Small intestine (tissue), 16 donors: ENCODE measurements at places on chromosomes 12 and 14. TPM values are rescaled to one million over a fixed set of nuclear protein-coding genes. Genes with fewer than 3 reads are reported as not detected.
A peak's percentile ranks its signal among the peaks of the same experiment; 100 is the strongest.

Gene TEX22
- not detected for polyA plus RNA-seq

Gene ADAMTS20
- not detected for polyA plus RNA-seq

Gene DAO
- not detected for polyA plus RNA-seq

DNA sequence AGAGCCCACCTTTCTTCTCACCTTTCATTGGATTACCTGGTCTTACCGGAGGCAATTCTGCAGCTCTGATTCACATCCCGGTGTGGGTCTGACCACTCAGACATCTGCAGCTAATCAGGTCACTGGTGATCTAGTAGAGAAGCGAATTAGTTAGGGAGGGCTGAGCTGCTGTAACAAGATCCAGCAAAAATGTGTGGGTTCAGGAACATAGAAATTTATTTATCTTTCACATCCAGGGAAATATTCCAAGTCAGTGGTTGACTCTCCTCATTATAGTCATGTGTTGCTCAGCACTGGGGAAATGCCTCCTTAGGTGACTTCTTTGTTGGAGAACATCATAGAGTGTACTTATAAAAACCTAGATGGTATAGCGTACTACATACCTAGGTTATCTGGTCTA, 218.7 kb upstream of the PELI2 start:
- DNase-seq: no peak
- H3K27me3 ChIP-seq: no peaks in the 10 kb centered on the region
- no peaks in the 10 kb centered on the region for H3K36me3 ChIP-seq

DNA sequence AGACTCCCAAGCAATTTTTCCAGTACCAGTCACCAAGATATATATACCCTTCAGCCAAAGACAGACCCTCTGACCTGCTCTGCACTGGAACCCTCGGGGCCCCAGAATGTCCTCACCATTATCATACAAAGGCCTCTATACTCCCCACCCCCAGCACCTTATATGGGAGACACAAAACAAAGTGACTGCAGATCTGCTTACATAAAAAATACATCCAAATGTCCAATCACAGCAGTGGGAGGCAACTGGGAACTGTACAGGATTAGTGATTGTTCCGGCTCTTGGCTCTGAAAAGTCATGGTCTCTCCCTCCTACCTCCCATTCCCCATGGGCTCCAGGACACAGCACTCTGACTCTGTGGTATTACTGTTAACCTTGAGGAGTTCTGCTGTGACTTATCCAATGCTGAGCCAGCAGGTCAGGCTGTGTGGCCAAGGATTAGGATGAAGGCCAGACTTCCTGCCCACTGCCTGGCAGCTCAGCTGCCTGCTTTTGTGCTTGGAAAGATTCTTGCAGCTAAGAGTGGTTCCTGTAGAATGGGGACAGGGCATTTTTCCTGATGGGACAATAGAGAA, 13.7 kb downstream of the OXA1L start:
- H3K27me3 ChIP-seq: no peaks in the 10 kb centered on the region
- H3K27ac ChIP-seq: no peak overlapping the region
- H3K36me3 ChIP-seq: peaks cover 35% of the 10 kb centered on the region
- no peak for DNase-seq
- H3K4me3 ChIP-seq: no peak overlapping the region

DNA sequence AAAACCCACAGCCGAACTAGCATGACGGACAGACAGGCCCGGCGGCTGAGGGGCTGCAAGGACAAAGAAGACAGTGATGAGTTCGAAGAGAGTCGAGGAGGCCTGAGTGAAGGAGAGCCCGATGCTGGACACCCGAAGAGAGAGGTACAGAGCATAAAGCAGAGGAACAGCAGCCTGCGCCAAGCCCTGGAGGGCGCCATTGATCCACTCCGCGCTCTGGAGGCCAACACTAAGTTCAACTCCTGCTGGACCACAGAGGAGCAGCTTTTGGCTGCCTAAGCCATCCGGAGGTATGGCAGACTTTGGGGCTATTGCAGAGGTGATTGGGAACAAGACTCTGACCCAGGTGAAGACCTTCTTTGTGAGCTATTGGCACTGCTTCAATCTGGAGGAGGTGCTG, 7.8 kb upstream of the PLXNC1 start:
- no peak for DNase-seq
- H3K4me3 ChIP-seq: no peak overlapping the region
- H3K27ac ChIP-seq: no peak overlapping the region
- H3K36me3 ChIP-seq: no peaks in the 10 kb centered on the region

- H3K36me3 ChIP-seq: no peaks in the 10 kb centered on the region
- H3K4me1 ChIP-seq: peaks cover 3% of the 10 kb centered on the region
- no peak overlapping the region for H3K4me3 ChIP-seq
- DNase-seq: no peak
- H3K27ac ChIP-seq: no peak overlapping the region
- no peaks in the 10 kb centered on the region for H3K27me3 ChIP-seq
Measured at GRCh38 chr14:99215277-99215676, 56.7 kb downstream of the BCL11B start.

GRCh38 chr12:122276242-122276641, 9.9 kb upstream of the VPS33A start:
- H3K4me1 ChIP-seq: no peaks in the 10 kb centered on the region
- no peak overlapping the region for H3K27ac ChIP-seq
- peaks cover 14% of the 10 kb centered on the region for H3K36me3 ChIP-seq
- H3K4me3 ChIP-seq: no peak overlapping the region
- H3K27me3 ChIP-seq: no peaks in the 10 kb centered on the region
- DNase-seq: no peak

- H3K27me3 ChIP-seq: no peaks in the 10 kb centered on the region
- DNase-seq: no peak
- H3K27ac ChIP-seq: no peak overlapping the region
- no peak overlapping the region for H3K4me3 ChIP-seq
- no peaks in the 10 kb centered on the region for H3K36me3 ChIP-seq
Measured at GRCh38 chr14:80714474-80714873, 227.1 kb downstream of the CEP128 start.

GRCh38 chr14:77206261-77206824, 24.7 kb downstream of the TMEM63C start:
- no peaks in the 10 kb centered on the region for H3K4me1 ChIP-seq
- no peak overlapping the region for H3K4me3 ChIP-seq

DNA sequence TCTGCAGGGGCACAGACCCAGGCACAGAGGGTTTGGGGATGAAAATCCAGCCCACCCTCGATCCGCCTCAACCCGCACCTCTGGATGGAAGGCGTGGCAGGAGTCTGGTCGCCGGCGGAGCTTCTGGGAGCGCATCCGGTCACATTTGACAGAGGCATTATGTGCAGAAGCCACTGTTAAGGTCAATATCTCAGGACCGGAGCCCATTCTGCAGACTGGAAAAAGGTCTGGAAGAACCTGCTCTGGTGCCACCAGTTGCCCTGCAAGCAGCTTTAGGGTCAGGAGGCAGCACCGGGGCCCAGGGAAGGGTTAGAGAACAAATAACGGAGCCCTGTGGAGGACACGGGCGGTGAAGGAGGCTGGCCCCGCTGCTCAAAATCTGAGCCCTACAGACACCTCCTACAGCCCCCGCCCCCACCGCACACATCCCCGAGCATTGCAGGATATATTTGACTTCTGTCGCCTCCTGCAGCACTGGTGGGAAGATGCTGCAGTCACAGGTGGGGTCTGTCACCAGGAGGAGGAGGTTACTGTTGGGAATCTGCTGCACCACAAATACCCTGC, 25.1 kb upstream of the LRTM2 start:
- H3K4me3 ChIP-seq: no peak overlapping the region
- H3K27ac ChIP-seq: no peak overlapping the region
- no peaks in the 10 kb centered on the region for H3K36me3 ChIP-seq
- no peak for DNase-seq

- no peaks in the 10 kb centered on the region for H3K36me3 ChIP-seq
- H3K4me1 ChIP-seq: no peaks in the 10 kb centered on the region
- no peak overlapping the region for H3K27ac ChIP-seq
- no peak overlapping the region for H3K4me3 ChIP-seq
Measured at GRCh38 chr14:100994756-100995330, 91.3 kb upstream of the RTL1 start.

- H3K36me3 ChIP-seq: peaks cover 1% of the 10 kb centered on the region
- no peak overlapping the region for H3K4me3 ChIP-seq
- no peaks in the 10 kb centered on the region for H3K27me3 ChIP-seq
- H3K27ac ChIP-seq: no peak overlapping the region
- no peak for DNase-seq
- no peaks in the 10 kb centered on the region for H3K4me1 ChIP-seq
Measured at GRCh38 chr14:64035143-64035542, 182.3 kb downstream of the SYNE2 start.

- H3K27ac ChIP-seq: peak overlapping the region; percentile 100
- peaks cover 66% of the 10 kb centered on the region for H3K4me1 ChIP-seq
- H3K27me3 ChIP-seq: no peaks in the 10 kb centered on the region
- peaks cover 19% of the 10 kb centered on the region for H3K36me3 ChIP-seq
Measured at GRCh38 chr14:73739899-73740617, 25.9 kb upstream of the PNMA1 start.

DNA sequence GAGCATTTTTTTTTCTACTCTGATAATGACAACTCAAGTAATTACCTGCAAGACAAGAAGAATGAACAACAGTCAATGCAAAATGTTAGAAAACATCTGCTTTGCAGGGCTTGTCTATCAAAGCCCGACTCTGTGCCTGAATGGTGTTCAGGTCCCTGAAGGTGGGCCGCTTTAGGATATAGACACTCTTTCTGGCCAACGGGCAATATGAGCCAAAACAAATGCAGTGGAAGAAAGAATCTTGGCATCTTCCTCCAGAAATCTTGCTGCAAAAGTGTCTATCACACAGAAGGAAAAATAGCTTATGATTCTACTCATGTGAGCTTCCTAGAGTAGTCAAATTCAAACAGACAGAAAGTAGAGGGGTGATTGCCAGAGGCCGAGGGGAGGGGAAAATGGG, 32.7 kb downstream of the FOS start:
- no peak overlapping the region for H3K4me3 ChIP-seq
- peak overlapping the region; percentile 74 for H3K27ac ChIP-seq
- H3K36me3 ChIP-seq: no peaks in the 10 kb centered on the region
- no peaks in the 10 kb centered on the region for H3K27me3 ChIP-seq
- H3K4me1 ChIP-seq: no peaks in the 10 kb centered on the region

DNA sequence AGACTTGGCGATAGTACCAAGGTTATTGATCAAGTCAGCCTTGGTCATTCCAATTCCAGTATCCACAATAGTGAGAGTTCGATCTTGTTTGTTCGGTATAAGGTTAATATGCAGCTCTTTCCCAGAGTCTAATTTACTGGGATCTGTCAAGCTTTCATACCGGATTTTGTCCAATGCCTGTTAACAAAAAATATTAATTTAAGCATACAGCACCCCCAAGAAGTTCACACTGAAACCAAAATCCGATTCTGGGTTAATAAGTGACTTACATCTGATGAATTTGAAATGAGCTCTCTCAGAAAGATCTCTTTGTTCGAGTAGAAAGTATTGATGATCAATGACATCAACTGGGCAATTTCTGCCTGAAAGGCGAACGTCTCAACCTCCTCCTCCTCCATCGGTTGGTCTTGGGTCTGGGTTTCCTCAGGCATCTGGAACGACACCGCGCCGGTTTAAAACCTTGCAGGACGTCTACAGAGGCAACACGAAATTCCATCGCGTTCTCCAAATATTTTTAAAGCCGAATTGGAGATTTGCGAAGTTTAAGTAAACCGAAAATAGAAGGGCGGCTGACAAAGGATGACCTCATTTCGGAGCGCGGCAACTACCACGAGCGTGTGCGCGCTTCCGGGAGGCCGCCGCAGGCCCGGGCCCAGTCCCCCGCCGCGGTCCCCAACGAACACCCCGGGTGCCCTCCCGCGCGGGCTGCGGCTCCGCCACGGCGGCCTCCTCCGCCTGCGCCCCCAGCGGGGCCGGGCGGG, 716 bp downstream of the HSP90AA1 start:
- DNase-seq: peak; percentile 79
- H3K27ac ChIP-seq: peak overlapping the region; percentile 97
- H3K36me3 ChIP-seq: peaks cover 9% of the 10 kb centered on the region
- H3K4me3 ChIP-seq: peak overlapping the region; percentile 97
- peaks cover 5% of the 10 kb centered on the region for H3K4me1 ChIP-seq

DNA sequence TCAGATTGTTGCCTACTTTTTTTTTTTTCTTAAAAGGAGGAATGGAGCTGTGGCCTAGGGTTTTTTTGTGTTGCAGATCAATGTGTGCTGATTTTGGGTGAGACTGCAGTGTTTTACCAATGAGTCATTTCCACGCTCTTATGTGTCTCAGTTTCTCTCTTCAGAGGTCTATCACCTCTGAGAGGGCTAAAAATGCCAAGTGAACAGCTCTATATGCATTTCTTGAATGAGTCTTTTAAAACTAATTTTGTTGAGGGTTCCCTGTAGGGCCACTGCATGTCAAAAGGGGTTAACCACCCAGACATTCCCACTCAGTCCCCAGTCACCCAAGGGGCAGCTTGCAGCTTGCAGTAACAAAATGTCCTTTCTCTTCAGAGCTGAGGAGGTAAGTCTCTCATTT, 24.3 kb upstream of the GLIPR1L2 start:
- no peaks in the 10 kb centered on the region for H3K27me3 ChIP-seq
- no peaks in the 10 kb centered on the region for H3K4me1 ChIP-seq
- H3K36me3 ChIP-seq: no peaks in the 10 kb centered on the region
- no peak for DNase-seq
- H3K4me3 ChIP-seq: no peak overlapping the region
